ENCODE measurements at places on chromosomes 6 and 20.

- no peak for DNase-seq
Measured at GRCh38 chr20:40717343-40717865, 28.4 kb upstream of the MAFB start.

DNA sequence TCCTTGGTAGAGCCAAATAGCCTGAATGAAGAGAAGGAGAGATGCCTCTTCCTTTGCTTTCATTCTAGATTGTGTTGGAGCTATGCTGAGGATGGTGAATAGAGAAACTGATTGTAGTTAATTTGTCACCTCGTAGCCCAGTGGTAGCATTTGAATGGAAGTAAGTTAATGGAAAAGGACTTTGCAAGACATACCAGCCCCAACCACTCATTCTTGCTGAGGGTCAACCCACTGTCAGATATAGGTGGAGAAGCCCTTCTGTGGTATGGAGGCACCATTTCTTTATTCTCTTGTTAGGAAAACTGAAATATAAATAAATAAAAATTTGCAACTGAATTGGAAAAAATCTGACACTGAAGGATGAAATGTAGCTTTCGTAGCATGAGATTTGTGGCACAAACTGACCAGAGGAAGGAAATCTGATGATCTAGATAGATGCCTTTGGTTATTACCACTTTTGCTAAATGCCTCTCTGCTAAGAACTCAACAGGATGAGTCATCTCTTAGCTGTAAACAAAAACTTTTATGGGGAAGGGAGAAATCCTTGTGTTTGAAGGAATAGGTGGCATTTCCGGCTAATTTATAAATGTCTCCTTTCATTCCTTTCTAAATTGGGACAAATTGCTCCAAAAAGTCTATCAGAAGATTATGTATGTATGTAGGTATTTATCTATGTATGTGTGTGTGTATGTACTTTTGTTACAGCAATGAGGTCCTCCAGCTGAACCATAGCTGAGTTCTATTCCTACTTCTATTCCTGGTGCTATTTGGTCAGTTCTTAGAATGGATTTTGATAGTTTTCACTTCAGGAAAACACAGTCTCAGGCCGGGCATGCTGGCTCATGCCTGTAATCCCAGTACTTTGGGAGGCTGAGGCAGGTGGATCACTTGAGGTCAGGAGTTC is 76.5 kb upstream of the SUPT3H start:
- peak; percentile 87 for DNase-seq

DNA sequence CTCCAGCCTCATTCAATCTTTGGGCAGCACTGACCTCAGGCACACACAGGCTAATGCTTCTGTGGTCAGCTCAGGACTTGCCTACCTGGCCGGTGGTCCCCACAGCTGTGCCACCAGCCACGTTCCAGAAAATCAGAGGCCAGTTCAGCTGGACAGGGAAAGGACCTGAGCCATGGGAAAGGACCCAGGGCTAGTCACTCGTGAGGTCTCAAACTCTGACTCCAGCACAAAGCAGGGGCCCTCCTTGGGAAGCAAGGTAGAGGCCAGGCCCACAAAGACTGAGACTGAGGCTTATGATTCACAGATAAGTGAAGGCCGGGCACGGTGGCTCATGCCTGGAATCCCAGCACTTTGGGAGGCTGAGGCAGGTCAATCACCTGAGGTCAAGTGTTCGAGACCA is 22.4 kb upstream of the HELZ2 start:
- no peak for DNase-seq

- no peak for DNase-seq
Measured at GRCh38 chr20:33401921-33402369, 626 bp upstream of the CDK5RAP1 start.

GRCh38 chr20:47392015-47392720 is 35.7 kb upstream of the ZMYND8 start:
- peak; percentile 93 for DNase-seq

DNA sequence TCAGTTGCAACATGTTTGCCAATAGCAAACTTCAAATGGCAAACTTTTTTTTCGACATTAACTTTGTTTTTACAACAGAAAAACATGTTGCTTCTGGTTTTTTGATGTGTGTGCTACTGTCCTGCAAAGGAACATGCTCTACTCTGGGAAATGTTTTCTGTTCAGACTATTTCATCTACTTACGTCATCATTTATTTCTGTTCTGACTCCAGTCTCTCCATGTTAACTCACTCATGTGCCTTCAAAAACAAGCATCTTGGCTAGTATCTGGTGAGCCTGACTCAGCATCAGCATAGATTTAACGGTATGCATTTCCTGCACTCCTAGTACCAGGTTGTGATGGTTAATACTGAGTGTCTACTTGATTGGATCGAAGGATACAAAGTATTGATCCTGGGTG is 36.1 kb upstream of the MAP7 start:
- DNase-seq: no peak

DNA sequence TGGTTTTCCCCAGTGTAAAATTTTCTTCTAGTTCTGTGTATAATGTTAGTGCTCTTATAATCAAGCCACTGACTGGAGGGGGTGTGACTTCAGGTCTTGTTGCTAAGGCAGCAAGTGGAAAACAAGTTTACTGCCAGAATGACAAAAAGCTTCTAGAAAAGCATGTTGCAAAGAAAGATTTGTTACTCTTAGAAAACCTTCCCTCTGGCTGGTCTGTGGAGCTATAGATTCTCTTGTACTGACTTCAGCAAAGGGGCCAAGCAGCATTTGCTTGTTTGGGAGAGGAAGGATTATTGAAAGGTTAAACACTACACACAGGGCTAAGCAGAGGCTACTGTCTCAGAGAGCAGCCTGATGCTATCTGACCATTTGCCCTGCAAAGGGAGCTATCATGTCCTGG is 288.8 kb downstream of the BTBD9 start:
- DNase-seq: no peak

GRCh38 chr6:123802351-123802696 is 1.3 kb upstream of the NKAIN2 start:
- no peak for DNase-seq

- no peak for DNase-seq
Measured at GRCh38 chr20:21693322-21693721, 12.1 kb upstream of the PAX1 start.
